ENCODE measurements at places on chromosomes 2 and 18.

- DNase-seq: no peak
These were observed 146.6 kb downstream of the HAUS1 start for GRCh38 chr18:46250812-46251173.

DNA sequence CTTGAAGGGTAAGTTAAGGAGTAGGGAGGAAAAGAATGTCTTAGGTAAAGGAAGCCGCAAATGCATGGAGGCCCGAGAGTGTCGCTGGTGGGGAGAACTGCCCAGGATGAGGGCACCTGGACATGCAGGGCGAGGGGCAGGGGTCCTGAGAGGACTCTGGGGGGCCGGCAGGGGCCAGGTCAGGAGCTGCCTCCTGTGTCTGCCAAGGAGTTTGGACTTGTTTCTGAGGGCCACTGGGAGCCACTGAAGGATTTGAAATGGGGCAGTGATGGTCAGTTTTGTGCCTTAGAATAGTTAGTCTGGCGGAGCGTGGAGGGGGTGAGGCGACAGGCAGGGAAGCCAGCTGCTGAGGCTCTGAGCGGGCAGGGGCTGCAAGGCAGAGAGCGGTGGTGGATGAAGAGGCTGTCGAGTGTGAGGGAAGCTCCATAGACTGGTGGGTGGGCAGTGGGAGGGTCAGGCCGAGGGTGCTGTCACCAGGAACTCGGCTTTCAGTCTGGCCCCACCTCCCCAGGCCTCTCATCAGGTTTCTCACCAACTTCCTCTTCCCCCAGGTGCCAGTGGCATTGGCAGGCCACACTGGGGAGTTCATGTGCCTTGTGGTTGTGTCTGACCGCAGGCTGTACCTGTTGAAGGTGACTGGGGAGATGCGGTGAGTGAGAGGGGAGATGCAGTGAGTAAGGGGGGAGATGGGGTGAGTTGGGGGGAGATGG lies 14.7 kb upstream of the SLC4A3 start:
- no peak for DNase-seq

GRCh38 chr2:74835831-74836674 lies 2.1 kb downstream of the HK2 start:
- DNase-seq: no peak

DNA sequence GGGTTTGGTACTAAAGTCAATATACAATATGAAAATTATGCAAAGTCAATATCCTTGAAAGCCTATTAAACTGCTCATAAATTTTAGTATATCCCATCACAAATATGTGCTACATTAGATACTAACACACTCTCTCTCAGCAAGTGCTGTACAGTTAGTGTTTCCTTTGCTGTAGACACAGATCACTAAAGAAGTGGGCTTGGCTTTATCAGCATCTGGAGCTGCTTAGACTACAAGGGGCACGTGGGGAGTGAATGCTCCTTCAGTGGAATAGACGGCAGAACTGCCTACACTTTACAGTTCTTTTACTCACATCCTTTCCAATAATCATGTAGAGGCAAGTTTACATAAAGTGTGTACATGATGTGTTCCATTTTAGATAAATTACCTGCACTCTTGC lies 26.0 kb upstream of the EFEMP1 start:
- no peak for DNase-seq

DNA sequence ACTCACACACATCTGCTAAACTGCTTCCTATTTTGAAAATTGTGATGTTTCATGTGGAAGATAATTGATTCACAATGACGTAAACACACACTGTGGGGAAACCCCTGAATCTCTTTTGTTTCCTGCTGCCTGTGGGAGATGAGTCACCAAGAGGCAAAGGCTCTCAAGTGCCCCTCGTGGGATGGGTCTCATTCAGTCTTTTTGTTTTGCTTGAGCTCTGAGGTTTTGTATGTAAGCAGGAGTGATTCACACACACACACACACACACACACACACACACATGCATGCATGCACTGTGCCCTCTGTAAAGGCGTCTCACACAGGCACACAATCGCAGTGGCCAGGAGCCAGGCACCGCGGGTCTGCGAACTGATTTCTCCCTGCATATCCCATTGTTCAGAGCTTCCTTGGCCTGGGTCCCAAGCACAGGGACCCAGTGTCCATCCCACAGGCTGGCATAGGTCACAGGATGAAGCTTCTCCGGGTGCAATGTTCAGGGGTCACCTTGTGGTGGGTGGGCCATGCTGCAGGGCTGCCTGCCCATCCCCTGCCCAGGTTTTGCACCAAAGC lies 12.1 kb upstream of the ARHGEF4 start:
- no peak for DNase-seq

GRCh38 chr18:2590303-2590702 lies 18.9 kb downstream of the NDC80 start:
- no peak for DNase-seq

- no peak for DNase-seq
These were observed 74.0 kb upstream of the SESTD1 start for GRCh38 chr2:179338681-179339080.

- no peak for DNase-seq
These were observed 2.3 kb downstream of the INHBB start for GRCh38 chr2:120348134-120348736.

GRCh38 chr2:120736624-120737339 lies 1.1 kb downstream of the GLI2 start:
- no peak for DNase-seq

GRCh38 chr2:46303822-46304221 lies 6.6 kb downstream of the EPAS1 start:
- DNase-seq: no peak

DNA sequence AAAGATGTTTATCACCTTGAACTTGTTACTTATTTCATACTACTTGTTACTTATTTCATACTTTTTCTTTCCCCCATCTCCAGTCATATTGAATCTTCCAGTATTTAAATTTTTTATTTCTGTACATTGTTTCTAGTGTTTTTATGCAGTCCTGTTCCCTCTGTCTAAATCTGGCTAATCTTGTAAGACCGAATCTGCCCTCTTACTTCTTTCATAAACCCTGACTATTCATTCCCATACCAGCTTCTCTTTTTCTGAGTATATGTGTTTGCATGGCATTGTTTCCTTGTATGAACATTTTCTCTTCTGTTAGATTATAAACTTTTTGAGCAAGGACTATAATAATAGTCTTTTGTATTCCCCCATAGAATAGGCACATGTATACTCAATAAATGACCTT lies 131.7 kb downstream of the TAF4B start:
- no peak for DNase-seq

DNA sequence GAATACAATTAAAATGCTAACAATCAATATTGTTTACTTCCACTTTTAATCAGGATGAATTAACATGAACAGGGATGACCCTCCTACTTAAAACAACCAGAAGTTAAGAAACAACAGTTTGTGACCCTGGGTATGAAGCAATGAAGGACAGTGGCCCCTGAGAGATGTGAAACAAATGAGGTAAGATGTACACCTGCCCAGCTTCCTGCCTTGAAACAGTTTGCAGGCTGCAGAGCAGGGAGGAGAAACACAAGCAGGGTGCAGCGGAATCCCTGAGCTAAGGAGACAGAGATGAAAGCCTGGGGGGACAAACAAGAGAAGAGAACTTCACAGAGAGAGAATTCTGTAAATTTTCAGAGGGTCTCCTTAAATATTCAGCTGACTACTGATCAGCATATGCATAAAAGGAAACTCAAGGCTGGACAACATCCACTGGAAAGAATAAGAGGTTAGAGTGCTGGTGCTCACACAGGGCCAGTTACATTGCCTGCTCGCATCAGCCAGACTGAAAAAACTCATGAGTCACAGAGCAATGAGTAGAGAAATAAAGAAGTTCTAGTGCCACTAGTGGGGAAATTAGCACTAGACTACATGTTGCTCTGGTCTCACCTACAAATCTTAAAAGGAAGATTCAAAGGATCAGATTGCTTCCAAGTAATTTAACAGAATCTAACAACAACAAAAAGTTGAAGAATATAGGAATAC lies 106.4 kb downstream of the PID1 start:
- DNase-seq: no peak

DNA sequence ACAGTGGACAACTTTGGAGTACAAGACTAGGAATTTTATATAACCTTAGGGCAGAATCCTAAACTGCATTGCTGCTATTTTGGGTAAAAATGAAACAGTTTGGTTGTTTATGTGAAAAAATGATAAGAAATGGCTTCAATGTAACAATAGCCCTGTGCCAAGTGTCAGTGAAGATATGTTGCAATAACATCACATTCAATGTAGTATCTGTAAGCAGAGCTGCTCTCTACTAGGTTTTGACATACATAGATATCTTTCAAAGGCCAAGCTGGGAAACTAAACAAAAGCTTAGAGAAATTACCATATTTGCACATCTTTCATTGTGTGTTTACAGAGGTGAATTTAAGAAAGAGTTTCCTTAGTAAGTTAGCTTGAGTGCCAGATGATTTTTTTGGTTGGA lies 135.0 kb upstream of the DOK6 start:
- DNase-seq: no peak

DNA sequence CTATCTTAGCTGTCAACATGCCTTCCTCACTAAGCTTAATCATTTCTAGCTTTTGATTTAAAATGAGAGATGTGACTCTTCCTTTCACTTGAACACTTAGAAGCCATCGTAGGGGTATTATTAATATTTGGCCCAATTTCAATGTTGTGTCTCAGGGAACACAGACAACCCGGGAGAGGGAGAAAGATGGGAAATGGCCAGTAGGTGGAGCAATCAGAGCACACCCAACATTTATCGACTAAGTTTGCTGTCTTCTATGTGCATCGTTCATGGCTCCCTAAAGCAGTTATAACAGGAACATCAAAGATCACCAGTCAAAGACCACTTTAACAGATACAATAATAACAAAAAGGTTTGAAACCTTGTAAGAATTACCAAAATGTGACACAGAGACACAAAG lies 110.2 kb downstream of the OLA1 start:
- no peak for DNase-seq

- no peak for DNase-seq
These were observed 561.1 kb downstream of the CNTNAP5 start for GRCh38 chr2:124586210-124586609.

DNA sequence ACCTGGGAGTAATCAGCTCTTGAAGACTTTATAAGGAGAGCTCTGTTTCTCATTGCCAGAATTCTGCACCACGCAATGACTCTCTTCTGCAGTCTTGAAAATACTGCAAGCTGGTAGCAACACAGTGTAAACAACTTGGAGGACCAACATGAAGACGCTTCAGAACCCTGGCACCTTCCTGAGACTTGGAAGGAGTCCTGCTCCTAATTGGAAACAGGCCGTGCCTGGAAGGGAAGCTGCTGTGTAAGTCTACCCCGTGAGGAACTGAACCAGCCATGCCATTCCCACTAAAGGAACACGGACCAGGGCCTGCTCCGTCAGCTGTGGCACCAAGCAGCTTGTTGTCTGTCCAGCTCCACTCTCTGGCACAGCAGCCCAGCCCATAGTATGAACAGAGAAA lies 171.1 kb downstream of the PAX3 start:
- no peak for DNase-seq

- no peak for DNase-seq
These were observed 94.0 kb downstream of the AQP4 start for GRCh38 chr18:26771524-26771923.

- DNase-seq: no peak
These were observed 27.2 kb upstream of the BBS5 start for GRCh38 chr2:169452080-169452479.

DNA sequence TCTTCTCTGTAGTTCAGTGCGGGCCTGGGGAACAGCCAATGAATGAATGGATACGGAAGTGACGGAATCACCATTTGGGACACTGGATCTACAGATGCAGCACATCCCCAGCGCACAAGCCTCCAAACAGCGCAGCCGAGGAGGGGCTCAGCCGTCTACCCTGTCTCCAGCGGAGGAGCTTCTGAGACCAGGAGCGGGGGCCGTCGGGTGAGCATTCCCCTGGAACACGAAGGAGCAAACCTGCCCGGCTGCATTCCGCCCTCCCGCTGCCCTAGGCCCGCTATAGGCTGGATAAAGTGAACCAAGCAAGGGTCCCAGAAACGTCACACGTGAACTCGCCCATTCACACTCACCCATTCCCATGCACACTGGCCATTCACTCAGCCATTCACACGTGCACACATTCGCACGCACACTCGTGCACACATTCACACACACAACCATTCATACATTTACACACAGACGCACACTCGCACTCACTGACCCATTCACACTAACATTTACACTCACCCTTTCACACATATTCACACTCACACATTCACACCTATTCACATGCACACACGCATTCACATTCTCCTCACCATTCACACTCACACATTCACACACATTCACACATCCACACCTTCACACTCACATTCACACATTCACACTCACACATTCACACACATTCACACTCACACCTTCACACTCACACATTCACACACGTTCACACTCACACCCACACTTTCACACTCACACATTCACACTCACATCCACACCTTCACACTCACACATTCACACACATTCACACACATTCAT lies 63.4 kb downstream of the BIN1 start:
- no peak for DNase-seq

- no peak for DNase-seq
These were observed 198.2 kb downstream of the PRKCE start for GRCh38 chr2:45849491-45850283.

DNA sequence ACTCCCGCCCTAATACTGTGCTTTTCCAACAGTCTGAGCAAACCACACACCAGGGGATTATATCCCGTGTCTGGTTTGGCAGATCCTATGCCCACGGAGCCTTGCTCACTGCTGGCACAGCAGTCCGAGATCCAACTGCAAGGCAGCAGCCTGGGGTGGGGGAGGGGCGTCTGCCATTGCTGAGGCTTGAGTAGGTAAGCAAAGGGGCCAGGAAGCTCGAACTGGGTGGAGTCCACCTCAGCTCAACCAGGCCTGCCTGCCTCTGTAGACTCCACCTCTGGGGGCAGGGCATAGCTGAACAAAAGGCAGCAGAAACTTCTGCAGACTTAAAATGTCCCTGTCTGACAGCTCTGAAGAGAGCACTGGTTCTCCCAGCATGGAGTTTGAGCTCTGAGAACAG lies 44.2 kb downstream of the LNPK start:
- DNase-seq: no peak

DNA sequence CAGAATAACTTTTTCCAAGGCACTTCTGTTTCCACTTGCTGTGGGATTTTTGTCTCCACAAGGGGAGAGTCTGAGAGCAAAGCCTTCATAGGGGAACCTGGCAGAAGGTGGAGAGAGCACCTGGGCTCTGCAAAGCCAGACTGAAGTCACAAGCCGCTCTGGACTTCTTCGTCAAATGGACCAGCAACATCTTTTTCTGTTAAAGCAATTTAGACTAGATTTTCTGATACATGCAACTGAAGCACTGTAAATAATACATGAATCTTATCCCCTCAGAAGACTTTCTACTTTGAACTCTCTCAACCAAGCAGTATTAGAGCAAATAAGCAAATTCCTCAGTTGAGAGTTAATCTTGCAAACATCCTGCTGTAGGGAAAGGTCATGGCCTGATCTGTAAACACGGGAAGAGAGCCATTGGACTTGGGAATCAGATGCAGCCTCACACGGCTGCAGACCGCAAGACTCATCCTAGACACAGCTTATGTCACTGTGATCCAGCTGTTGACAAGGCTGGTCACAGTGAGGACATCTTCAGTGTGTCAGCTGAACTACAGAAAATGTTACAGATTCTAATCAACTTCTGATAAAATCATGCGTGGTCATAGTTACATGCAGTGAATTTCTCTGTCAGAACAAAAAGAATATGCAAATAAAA lies 3.2 kb downstream of the SH3YL1 start:
- no peak for DNase-seq

Data from stimulated activated CD8-positive, alpha-beta memory T cell treated with anti-CD3 and anti-CD28 coated beads, Interleukin-15, amount 100 ng/mL, for 24 hours (primary cell).